ENCODE measurements at places on chromosomes 11 and 22. TPM values are rescaled to one million over a fixed set of nuclear protein-coding genes. Genes with fewer than 3 reads are reported as not detected.

- DNase-seq = peak; percentile 9
These were observed 485.1 kb downstream of the CNTN5 start for GRCh38 chr11:99505831-99506230.

MCHR1 gene
- not detected for total RNA-seq

GRCh38 chr22:26643418-26644100, 13.8 kb upstream of the MIAT start:
- no peak for DNase-seq

SLC22A25 gene
- total RNA-seq = not detected

- DNase-seq = no peak
These were observed 148.8 kb downstream of the DBX1 start for GRCh38 chr11:20011307-20011951.

SEPTIN5 gene
- total RNA-seq = 10.4 TPM

DNA sequence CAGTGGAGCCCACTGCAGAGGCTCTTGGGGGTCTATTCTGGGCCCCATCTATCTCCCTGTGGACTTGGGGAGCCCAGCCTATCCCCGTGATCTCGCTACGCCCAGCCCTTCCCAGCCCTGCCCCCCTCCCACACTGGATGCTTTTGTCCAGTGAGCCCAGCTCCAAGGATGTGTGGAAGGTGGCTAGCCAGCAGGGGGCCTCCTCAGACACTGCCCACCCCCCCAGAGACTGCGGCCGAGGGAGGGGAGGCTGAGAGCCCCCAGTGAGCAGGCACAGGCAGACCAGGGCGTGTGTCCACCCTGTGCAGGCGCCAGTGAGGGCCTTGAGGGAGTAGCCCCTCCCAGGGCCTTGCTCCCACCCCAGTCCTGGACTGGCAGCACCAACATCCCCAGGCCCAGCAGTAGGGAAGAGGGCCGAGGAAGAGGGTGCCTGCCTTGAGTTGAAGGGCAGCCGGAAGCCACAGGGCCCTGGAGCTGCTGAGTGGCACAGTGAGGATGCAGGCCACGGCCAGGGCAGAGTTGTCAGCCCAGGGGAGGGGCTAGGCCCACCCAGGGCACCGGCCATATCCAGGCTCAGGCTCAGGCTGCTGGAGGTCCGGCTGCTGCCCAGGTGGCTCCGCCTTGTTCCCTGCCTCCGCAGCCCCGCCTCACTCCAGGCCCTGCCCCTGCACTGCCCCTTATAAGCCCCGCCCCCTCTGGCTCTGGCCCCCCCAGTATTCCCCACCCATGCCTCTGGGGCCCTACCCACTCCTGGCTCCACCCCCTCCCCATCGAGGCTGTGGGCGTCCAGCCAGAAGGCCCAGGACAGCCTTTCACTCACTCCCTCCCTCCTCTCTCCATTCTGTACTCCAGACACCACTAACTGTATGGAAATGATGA, 28.0 kb downstream of the MOB2 start:
- DNase-seq = peak; percentile 88

RBMXL2 gene
- total RNA-seq = 0.13 TPM

MRGPRF gene
- total RNA-seq = 9.3 TPM

DNA sequence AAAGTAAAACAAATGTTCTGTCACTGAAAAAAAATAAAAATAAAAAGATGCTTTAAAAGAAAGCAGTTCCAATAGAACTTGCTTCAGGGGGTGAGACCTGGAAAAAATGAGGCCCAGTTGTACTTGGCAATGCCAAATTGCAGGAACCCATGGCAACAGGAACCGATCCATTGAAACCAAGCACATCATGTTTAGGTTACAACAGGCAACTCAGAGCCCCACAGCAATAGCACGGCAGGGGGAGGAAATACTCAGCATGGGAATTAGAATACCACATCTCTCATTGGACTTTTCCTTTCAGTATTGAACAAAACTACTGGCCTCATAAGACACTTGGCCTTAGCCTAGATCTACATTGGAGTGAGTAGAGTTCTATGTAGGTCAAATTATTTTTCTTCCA, 84.3 kb downstream of the MSANTD4 start:
- no peak for DNase-seq

DNA sequence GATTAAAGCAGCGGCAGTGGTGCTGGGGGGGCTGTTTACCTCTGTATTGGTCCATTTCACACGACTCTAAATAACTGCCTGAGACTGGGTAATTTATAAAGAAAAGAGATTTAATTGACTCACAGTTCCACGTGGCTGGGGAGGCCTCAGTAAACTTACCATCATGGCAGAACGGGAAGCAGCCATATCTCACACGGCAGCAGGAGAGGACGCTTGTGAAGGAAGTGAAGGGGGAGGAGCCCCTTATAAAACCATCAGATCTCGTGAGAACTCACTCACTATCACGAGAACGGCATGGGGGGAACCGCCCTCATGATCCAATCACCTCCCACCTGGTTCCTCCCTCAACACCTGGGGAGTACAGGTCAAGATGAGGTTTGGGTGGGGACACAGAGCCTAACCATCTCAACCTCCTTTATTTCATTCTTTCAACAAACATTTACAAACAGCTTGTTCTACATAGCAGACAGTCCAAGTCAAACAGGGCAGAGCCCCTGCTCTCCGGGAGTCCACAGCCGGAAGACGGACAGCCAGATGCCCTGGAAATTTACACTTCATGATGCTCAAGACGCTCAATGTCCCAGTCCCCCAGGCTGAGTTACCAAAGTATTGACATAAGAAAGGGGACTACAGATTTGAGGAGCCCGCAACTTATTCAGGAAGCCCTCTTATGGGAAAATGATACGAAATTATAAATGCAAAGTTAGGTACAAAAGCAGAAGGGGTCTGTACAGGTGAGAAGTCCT, 26.3 kb upstream of the HMGXB4 start:
- no peak for DNase-seq

FADD gene
- 31.5 TPM for total RNA-seq

GRCh38 chr11:6705905-6706535, 22.9 kb upstream of the MRPL17 start:
- DNase-seq = peak; percentile 80

GRCh38 chr11:133403900-133404299, 128.4 kb downstream of the OPCML start:
- DNase-seq = no peak

GRCh38 chr11:61718621-61719302, 33.7 kb upstream of the MYRF start:
- DNase-seq = peak; percentile 90

DNA sequence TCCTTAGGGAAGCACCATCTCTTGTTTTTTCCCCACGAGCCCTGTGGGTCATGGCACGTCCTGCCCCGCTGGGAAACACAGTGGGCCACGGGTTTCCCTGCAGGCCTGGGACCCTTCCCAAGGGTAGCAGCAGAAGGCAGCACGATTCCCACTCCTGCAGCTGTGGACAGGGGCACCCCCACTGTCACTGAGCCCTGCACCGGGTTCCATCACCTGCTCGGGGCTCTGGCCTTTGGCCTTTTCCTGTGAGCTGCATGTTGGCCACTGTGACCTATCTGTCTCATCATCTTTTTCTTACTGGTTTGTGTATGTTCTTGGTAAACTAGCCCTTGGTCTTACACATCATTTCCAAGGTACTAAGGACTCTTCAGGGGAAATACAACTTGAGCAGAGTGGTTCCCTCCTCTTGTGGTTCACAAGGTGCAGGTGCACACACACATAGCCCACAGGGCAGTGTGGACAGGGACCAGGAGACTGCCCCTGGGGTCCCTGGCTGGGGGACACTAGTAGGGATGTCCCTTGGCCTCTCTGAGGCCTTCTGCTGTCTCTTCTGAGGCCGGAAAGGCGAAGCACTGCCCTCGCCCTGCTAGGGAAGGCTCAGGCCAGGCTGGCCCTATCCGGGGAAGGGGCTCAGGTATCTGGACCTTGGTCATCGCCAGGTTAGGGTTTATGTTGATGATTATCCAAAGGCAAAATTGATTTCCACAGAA, 19.0 kb upstream of the TXNRD2 start:
- DNase-seq = no peak

DNA sequence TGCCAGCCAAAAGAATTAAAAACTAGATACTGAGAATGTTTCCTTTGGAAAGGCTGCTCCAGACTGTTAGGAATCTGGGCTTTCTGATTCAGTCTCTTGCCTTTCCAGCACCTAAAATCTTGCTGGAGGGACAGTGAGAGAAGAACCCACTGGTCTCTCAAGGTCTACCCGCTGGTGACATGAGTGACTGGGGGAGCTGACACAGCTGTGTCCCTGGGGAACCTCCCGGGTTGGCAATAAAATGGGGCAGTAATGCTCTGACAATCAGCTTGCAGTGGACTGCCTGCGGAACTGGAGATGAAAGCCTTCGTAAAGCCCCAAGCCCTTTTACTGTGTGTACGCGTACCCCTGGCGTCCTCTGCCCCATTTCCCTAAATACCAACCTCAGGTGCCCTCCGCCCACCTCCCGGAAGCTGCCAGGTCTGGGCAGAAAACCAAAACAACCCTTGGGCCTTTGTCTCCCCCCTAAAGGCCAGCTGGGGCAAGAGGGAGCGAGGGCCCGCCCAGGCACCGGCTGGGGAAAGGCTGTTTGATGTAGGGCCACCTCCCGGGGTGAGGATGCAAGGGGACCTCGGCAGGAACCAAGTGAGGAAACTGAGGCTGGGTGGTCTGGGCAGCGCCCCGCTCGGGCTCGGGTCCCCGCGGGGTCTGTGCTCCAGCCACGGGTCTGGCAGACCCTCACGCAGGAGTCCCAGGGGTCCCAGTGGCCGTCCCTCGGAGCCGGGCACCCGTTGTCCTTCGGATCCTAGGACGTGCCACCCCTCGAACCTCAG, 741 bp downstream of the CARS1 start:
- DNase-seq = peak; percentile 76

- no peak for DNase-seq
These were observed 42.1 kb downstream of the PPARA start for GRCh38 chr22:46192210-46192993.

MS4A3 gene
- not detected for total RNA-seq

DNA sequence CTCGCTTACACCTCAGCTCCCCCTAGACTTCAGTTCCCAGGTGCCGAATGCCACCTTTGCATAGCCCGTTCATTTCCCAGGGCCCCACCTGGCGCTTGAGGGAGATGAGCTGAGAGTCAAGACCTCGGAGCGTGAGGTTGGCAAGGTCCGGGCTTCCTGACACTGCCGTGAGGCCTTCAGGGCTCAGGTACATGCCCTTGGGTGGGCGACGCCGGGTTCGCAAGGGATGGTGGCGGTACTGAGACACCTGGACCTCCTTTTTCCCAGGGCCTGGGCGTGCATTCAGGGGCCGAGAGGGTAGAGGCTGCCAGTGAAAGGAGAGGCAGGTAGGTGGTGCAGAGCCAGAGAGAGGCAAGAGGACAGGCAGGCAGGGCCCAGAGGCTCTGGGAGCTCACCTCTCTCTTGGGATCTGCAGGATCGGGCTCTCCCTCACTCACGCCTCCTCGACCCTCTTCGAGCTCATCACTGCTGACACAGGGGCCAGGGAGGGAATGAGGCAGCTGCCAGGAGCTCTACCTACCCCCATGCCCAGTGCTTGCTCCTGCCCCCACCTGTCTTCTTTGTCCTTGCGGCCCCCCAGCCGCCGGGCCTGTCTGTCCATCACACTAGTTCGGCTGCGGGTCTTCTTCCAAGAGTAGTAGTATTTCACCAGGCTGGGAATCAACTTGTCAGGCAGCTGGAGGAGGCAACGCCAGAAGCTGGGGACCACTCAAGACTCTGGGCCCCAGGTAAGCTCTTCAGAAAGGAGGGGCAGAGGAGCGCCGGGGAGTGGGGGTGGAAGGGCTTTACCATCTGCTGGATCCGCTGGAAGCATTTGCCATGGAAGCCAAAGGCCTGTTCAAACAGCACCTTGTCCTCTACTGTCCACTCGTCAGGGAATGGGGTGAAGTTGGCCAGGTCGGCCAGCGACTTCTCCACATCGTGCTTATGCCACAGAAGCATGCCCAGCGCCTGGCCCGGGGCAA, 2.8 kb downstream of the RCOR2 start:
- no peak for DNase-seq

GRAP2 gene
- 9.7 TPM for total RNA-seq

TEX54 gene
- not detected for total RNA-seq

GRCh38 chr22:20316217-20316843, 3.5 kb downstream of the DGCR6L start:
- DNase-seq = peak; percentile 61

GRCh38 chr22:41178425-41178975, 26.6 kb upstream of the L3MBTL2 start:
- no peak for DNase-seq
